ENCODE measurements at places on chromosomes 16 and 17.

- DNase-seq: no peak
These were observed 1.2 kb downstream of the TMEM95 start for GRCh38 chr17:7356072-7356549.

- no peak for DNase-seq
These were observed 3.1 kb downstream of the HIC1 start for GRCh38 chr17:2057760-2058585.

- no peak for DNase-seq
These were observed 28.7 kb upstream of the MMD start for GRCh38 chr17:55450232-55450825.

DNA sequence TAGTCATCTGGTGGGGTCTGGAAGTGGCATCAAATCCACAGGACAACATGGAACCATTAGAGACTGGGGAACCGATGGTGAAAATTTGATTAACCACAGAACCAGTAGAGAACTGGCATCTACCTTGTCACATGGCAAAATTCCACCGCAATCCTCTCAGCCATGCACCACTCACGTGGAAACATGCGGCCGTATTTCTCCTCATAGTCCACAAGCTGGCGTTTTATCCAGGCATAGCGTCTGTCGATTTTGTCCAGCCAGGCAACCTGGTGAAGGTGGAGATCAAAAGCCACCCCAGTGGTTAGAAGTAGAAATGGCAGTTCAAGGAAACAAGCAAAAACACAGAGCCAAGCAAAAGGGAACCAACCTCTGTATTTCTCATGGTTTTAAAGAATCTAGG lies 87.6 kb downstream of the VPS53 start:
- no peak for DNase-seq

- DNase-seq: no peak
These were observed 35.0 kb downstream of the GAN start for GRCh38 chr16:81349608-81350305.

DNA sequence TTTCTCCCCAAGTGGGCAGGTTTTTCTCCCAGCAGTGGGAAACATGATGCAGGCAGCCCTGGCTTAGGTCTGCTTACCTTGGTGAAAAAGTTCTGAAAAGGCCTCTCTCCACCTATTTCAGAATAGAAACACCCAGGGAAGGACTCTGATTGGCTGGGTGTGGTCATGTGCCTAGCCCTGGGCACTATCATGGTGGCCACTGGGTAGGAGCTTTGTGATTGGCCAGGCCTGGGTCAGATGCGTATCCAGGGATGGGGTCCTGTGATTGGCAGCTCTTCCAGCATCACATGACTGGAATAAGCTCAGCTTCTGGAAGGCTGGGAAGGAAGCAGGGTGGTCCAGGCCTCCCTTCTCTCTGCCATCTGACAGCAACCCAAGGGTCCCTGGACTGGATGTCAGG lies 53.5 kb downstream of the ZDHHC7 start:
- no peak for DNase-seq

- no peak for DNase-seq
These were observed 2.6 kb downstream of the SNX20 start for GRCh38 chr16:50678531-50678930.

GRCh38 chr17:61536422-61536955 lies 54.5 kb downstream of the NACA2 start:
- no peak for DNase-seq

GRCh38 chr16:84820305-84820684 lies 510 bp downstream of the CRISPLD2 start:
- DNase-seq: no peak

DNA sequence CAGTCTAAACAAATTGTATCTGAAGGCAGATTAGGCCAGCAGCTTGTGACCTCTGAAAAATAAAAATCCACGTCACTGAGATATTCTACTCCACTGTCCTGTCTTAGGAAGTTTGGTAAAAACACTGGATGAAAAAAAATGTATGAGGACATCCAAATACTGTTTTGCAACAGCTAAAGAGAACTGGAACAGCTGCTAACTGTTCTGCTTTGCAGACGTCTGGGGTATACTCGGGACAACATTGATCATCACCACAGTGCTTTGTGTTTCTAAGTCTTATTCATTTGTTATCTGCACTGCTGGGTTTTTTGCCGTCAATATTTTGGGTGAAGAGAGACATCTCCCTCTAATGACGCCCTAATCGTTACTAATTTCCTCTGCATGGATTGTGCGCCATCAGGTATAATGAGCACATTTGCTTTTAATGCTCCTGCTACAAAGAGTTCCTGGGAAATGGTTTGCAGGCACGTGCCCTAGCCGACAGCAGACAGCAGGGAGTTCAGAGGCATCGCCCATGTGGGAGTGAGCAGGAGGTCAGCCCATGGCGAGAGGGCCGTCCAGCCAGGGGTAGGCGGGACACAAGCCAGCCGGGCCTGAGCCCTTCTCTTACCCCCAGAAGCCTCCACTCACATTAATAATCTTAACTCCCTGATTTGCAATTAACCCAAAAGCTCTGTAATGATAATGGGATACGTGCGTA lies 87.0 kb downstream of the CBLN1 start:
- DNase-seq: no peak

- no peak for DNase-seq
These were observed 8.8 kb downstream of the NFATC3 start for GRCh38 chr16:68093816-68094613.

- no peak for DNase-seq
These were observed 26.7 kb downstream of the C16orf54 start for GRCh38 chr16:29719063-29719462.

- DNase-seq: no peak
These were observed 92.4 kb downstream of the HAPSTR1 start for GRCh38 chr16:9183682-9184353.

DNA sequence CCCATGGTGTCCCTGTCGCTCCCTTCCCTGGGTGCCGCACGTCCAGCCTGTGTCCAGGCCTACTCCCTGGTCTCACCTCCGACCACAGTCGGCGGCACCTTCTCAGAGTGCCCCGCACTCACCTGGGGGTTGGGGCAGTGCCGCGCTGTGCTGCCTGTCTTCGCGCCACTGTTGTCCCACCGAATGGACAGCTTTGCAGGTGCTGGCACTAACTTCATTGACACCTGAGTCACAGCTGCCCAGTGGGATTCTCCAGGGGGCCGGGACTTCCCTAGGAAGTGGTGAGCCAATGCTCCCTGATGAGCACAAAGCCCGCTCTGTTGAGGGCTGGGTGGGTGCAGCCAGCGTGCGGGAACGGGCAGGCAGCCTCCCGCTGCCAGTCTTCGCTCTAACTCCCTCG lies 24.3 kb upstream of the DBNDD1 start:
- no peak for DNase-seq

- DNase-seq: peak; percentile 18
These were observed 8.2 kb downstream of the MYH3 start for GRCh38 chr17:10648956-10649355.

DNA sequence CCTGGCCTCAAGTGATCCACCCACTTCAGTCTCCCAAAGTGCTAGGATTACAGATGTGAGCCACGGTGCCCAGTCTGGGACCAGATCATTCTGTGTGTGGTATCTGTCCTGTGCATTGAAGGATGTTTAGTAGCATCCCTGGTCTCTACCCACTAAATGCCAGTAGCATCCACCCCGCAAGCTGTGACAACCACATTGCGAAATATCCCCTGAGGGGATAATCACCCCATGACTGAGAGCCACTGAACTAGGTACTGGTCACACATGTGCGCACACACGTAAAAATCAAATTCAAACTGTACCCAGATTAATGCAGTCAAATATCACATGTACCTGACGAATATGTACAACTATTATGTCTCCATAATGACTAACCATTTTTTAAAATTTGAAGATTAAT lies 35.8 kb downstream of the TEKT5 start:
- DNase-seq: no peak

DNA sequence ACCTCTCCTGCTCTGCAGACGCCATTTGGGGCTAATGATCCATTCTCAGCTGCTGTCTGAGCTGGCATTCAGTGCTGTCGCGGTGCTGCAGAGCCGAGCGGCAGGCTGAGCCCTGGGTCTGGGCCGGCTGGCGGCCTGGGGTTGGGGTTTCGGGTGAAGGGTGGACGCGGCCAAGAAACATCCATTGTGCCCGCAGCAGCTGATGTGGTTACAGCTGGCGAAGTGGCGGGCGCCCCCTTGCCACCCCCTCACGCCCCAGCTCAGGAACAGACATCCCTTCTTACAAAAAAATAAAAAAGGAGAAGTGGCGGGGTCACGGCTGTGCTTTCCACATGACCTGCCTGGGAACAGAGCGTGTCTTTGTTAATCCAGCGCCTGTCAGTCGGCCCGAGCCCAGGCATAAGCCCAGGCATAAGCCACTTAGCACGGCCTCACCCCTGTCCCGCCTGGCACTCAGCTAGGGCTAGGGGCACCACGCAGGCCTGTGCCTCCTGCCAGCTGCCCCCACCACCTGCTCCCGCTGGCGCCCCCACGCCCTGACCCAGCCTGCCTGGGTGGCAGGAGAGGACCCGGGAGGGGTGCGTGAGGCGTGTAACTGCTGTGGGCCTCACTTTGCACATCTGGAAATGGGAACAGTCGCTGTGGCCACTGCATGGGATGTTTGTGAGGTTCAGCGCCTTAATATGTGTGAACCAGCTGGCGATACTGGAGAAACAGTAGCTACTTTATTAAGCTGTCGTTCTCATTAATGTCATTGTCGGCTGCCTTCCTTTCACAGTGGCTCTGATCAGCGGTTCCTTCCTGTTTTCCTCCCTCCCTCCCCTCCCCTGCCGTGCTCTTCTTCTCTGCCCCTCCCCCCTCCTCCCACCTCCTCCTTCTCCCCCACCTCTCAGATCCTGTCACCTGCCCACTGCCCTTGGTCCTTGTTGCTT lies 197.7 kb upstream of the CIBAR2 start:
- DNase-seq: no peak

DNA sequence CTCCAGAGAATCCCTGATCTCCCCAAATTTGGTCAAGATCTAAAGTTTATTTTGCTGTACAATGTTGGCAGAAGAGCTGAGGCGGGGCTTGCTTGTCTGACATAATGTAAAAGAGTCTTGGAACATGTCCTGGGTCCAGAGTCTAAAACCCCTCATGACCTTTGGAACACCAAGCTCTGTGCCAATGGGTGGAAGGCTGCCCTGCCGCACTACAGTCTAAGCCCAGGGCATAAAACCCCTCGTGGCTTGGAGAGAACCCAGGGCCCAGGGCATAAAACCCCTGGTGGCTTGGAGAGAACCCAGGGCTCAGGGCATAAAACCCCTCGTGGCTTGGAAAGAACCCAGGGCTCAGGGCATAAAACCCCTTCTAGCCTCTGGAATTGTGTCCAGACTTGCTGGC lies 36.7 kb downstream of the CCDC57 start:
- DNase-seq: no peak
